Stimulated activated CD8-positive, alpha-beta memory T cell treated with anti-CD3 and anti-CD28 coated beads, Interleukin-12 subunit alpha, Interleukin-12 subunit beta, amount 100 ng/mL, for 4 hours (primary cell): ENCODE measurements at places on chromosomes 12 and 14.

- DNase-seq: no peak
Measured at GRCh38 chr12:127025545-127025944, 1241.4 kb upstream of the TMEM132C start.

- DNase-seq: no peak
Measured at GRCh38 chr12:57342207-57342691, 88.6 kb downstream of the R3HDM2 start.

DNA sequence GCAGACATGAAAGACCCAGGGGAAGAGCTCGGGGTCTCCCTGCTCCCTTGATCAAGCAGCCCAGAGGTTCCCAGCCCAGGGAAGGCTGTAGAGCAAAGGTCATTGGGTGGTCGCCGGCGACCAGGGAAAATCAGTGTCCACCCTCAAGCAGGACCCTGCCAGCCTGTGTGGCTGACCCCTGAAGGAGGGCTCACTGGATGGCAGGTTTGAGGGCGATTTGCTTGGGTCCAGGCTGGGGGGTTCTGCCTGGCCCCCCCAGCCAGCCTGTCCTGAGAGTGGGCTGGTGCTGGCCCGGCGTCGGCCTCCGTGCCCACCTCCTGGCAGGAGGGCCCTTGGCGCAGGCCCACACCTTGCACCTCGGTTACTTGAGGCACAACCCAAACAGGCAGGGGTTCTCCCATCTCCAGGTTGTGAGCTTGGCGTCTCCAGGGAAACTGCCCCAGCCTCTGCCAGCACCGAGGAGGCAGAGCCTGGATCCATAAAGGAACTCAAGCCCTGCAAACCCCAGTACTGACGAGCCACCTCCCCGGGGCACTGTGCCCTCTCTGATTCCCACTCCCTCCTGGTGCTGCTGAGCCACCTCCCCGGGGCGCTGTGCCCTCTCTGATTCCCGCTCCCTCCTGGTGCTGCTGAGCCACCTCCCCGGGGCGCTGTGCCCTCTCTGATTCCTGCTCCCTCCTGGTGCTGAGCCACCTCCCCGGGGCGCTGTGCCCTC, 329.0 kb upstream of the SFSWAP start:
- no peak for DNase-seq

DNA sequence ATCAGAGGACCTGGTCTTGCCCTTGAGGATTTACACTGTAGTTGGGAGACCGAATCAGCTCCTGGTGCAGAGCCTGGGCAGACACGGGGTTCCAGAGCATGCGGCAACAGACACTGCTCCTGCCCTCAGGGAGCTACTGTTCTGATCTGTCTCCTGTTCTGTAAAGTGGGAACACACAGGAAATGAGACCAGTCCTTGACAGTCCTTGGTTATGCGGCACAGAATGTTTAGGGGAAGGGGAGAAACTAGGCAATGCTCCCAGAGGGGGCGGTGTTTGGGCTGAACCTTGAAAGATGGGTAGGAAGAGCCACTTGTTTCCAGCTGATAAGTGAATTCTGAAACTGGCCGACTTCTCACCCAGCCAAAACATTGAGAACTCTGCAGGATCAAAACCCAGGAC, 132.4 kb downstream of the ZFP36L1 start:
- DNase-seq: no peak

GRCh38 chr14:31419967-31420318, 407 bp downstream of the HEATR5A start:
- DNase-seq: no peak

- no peak for DNase-seq
Measured at GRCh38 chr12:131066207-131066885, 112.6 kb downstream of the ADGRD1 start.
